IMR-90 (cell line): ENCODE measurements at places on chromosomes 1 and 21. TPM values are rescaled to one million over a fixed set of nuclear protein-coding genes. Genes with fewer than 3 reads are reported as not detected.
A peak's percentile ranks its signal among the peaks of the same experiment; 100 is the strongest.

Gene AQP10
- not detected in 2 replicates for polyA plus RNA-seq

Gene CCDC17
- 0.26 and 0.30 TPM in 2 replicates for polyA plus RNA-seq

Gene CELA2B
- polyA plus RNA-seq = not detected in 2 replicates

Gene LINGO4
- polyA plus RNA-seq = not detected in 2 replicates

Gene RBM11
- polyA plus RNA-seq = 0.10 and 0.46 TPM in 2 replicates

Gene CRYBG2
- polyA plus RNA-seq = not detected in 2 replicates

Gene TMEM59
- 226 and 239 TPM in 2 replicates for polyA plus RNA-seq

Gene PODN
- polyA plus RNA-seq = 5.4 and 6.2 TPM in 2 replicates

Gene VWA5B1
- polyA plus RNA-seq = not detected in 2 replicates

DNA sequence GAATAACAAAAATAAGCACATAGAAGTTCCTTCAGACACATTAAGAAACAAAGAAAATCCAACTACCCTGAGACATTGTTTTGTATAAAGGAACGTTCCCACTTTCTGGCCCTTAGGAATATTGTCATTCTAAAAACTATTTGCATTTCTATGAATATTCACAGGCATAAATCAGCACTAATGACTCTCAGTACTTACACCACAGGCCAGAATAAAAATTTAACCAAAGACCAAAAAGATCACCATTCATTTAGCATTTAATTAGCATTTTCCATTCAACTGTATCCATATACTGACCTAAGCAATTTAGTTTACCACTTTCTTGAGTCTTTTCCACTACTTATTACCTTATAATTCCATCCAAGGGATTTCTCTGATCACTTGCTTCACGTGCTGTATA is 75.4 kb downstream of the TTLL7 start:
- DNase-seq = no peak
- peaks cover 6% of the 10 kb centered on the region; the same call in 1 of the 2 replicates for H3K4me1 ChIP-seq
- H3K27ac ChIP-seq = no peak overlapping the region
- H3K4me3 ChIP-seq = no peak overlapping the region
- peaks cover 4% of the 10 kb centered on the region; the same call in 1 of the 2 replicates for H3K36me3 ChIP-seq
- no peaks in the 10 kb centered on the region for H3K27me3 ChIP-seq

DNA sequence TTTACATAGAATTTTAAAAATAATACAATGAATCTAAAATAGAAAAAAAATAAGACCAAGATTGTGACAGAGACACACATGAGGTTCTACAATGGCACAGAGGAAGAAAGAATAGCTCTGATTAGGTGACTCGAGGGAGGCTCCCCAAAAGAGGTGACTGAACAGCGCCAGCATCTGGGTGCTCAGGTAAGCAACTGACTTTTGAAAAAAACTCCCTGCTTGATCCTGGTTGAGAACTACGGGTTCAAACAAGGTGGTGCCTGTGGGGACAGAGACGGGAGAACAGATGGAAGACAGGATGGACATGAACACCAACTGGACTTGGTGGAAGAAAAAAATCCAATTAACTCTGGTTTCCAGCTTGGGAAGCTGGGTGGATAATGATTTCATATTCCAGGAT is 22.5 kb downstream of the BATF3 start:
- no peaks in the 10 kb centered on the region for H3K4me1 ChIP-seq
- H3K27me3 ChIP-seq = peaks cover 2% of the 10 kb centered on the region; the same call in 1 of the 2 replicates

GRCh38 chr1:11158291-11158690 is 30.9 kb upstream of the ANGPTL7 start:
- peaks cover 5% of the 10 kb centered on the region for H3K36me3 ChIP-seq
- H3K4me1 ChIP-seq = peaks cover 13% of the 10 kb centered on the region
- H3K27me3 ChIP-seq = no peaks in the 10 kb centered on the region
- H3K4me3 ChIP-seq = no peak overlapping the region

DNA sequence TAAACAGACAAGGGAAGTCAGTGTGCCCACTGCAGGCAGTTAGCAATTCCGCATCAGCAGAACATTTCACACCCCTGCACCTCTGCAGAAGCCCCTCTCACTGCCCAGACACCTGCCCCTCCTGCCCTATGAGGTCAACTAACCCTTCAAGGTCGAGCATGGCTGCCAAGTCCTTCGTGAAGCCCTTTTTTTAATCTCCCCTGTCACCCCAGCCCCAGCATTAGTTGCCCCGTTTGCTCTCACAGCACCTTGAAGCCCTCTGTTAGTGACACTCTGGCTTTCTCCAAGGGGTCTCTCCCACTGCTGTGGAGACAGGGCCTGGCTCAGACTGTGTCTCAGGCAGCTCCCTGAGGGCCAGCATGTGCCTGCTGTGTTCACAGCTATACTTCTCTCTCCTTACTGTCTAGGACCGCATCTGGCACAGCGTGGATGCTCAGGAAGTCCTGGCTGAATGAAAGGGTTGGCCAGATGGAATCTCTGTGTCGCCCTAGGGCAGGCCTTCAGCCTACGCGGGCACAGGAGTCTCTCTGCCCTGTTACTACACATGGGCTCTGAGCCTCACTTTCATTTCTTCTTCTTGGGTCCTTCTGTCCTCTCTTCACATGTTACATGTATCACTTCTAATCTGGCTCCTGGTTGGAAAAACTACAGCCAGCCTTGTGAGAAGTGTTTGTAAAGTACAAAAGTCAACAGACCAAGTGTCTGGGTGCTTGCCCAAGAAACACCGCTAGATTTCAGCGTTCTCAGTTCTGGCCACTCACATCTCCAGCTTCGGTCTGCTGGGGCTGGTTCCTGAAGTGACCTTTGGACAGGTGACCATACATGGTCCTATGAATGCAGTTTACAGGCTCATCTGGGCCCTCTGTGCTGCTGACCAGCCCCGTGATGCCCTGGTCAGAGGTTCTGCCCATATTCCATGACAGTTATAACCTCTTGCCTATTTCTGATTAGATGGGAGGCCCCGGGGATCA is 19.7 kb downstream of the SLC2A1 start:
- H3K27me3 ChIP-seq = no peaks in the 10 kb centered on the region
- H3K4me3 ChIP-seq = no peak overlapping the region
- H3K4me1 ChIP-seq = peaks cover 68% of the 10 kb centered on the region

DNA sequence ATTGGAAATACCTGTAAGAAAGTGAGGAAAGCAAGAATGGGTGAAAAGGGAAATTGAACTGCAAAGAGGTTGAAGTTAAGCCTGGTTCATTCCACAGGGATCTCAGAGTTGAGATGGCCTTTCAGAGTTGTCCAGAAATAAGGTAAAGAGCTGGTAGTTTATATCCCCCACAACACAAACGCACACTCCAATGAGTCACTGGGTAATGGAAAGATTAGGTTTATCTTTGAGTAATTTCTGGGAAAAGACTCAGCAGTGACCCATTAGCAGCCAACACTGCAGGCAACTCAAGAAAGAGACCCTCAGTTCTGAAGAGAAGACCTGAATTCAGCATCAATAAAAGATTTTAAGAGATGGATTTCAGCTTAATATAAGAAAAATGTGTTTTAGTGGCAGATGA is 485.5 kb downstream of the PTPRC start:
- DNase-seq = peak; percentile 73
- no peak overlapping the region for H3K4me3 ChIP-seq
- peaks cover 4% of the 10 kb centered on the region; the same call in 1 of the 2 replicates for H3K4me1 ChIP-seq
- H3K36me3 ChIP-seq = no peaks in the 10 kb centered on the region

GRCh38 chr1:34988147-34988546 is 3.0 kb upstream of the TMEM35B start:
- no peak overlapping the region for H3K4me3 ChIP-seq
- peaks cover 10% of the 10 kb centered on the region for H3K4me1 ChIP-seq
- no peak for DNase-seq
- H3K36me3 ChIP-seq = peaks cover 4% of the 10 kb centered on the region; the same call in 1 of the 2 replicates

DNA sequence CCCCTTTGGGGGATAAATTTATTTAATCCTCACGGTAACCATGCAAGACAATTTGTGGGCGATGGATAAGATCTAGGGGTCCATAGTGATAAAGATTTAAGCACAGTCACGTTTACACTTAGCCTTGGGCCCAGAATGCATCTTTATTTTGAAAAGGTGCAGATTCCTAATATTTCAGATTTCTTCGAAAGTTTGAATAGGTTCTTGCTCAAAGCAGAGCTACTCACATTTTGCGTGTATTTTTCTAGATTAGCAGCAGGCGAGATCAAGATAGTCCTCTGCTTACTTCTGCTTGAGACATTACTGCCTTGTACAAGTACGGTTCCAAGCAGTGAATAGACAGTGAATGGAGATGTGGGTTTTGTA is 647 bp downstream of the TSEN15 start:
- peak overlapping the region; percentile 59 for H3K4me3 ChIP-seq
- peaks cover 4% of the 10 kb centered on the region; the same call in 1 of the 2 replicates for H3K36me3 ChIP-seq
- H3K27ac ChIP-seq = peak overlapping the region; percentile 85; the same call in 1 of the 2 replicates
- H3K4me1 ChIP-seq = peaks cover 10% of the 10 kb centered on the region; the same call in 1 of the 2 replicates
- no peaks in the 10 kb centered on the region for H3K27me3 ChIP-seq

DNA sequence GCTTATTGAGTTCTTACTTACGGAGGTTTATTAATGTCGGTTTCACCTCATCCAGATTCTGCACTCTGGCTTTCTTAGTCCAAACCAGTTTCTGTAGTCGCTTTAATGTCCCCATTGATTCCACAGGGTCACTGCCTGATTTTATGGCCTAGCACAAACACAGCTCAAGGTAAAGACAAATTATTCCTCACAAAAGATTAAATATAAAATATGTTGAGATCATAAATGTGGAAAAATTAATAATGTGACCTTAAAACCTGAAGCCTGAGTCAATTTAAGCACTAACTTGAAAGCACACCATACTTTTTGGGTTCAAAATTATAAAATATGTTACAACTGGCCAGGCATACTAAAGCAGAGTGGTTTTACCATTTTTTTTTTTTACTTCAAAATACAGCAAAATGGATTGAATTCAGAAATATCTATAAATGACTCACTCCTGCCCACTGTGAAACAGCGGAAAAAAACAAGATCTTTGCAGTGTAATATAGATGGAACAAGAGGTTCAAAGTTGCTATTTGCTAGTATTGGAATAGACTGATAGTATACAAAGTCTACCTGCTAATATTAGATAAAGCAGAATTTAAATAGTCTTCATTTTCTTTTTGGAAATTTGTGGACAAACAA is 37.6 kb upstream of the SAMSN1 start:
- no peak overlapping the region for H3K27ac ChIP-seq
- no peaks in the 10 kb centered on the region for H3K36me3 ChIP-seq
- no peaks in the 10 kb centered on the region for H3K4me1 ChIP-seq
- no peaks in the 10 kb centered on the region for H3K27me3 ChIP-seq
- no peak overlapping the region for H3K4me3 ChIP-seq

- no peak overlapping the region for H3K4me3 ChIP-seq
- no peaks in the 10 kb centered on the region for H3K27me3 ChIP-seq
- DNase-seq = peak; percentile 82
- H3K36me3 ChIP-seq = no peaks in the 10 kb centered on the region
- H3K27ac ChIP-seq = no peak overlapping the region
- H3K4me1 ChIP-seq = peaks cover 2% of the 10 kb centered on the region; the same call in 1 of the 2 replicates
Measured at GRCh38 chr1:79845936-79846335, 839.4 kb upstream of the ADGRL4 start.

- peaks cover 6% of the 10 kb centered on the region for H3K4me1 ChIP-seq
- no peaks in the 10 kb centered on the region for H3K27me3 ChIP-seq
Measured at GRCh38 chr1:39098546-39099250, 72.5 kb downstream of the NDUFS5 start.

GRCh38 chr1:209743145-209743482 is 12.7 kb upstream of the TRAF3IP3 start:
- no peaks in the 10 kb centered on the region for H3K36me3 ChIP-seq
- peak overlapping the region; percentile 40; the same call in 1 of the 2 replicates for H3K27ac ChIP-seq
- DNase-seq = peak; percentile 80
- H3K4me1 ChIP-seq = peaks cover 5% of the 10 kb centered on the region; the same call in 1 of the 2 replicates
- no peaks in the 10 kb centered on the region for H3K27me3 ChIP-seq

DNA sequence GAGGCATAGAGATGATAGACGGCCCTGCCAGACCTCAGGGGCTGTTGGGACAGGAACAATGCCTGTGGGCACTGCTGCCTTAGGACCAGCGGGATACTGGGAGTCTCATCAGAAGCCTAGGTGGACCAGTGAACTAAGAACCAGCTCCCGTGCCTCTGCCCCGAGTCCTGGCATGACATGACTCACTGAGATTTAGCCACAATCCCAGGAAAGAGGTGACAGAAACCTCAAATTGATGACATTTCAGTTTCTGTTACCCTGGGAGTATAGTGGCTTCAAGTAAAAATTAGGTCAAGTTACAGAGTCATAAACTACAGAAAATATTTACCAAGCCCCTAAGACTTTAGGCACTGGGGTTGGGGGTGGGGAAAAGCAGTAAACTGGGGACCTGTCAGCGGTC is 74.6 kb upstream of the GADD45A start:
- H3K4me1 ChIP-seq = peaks cover 3% of the 10 kb centered on the region
- no peak overlapping the region for H3K4me3 ChIP-seq
- peaks cover 2% of the 10 kb centered on the region for H3K27me3 ChIP-seq
- H3K27ac ChIP-seq = no peak overlapping the region
- no peak for DNase-seq
- no peaks in the 10 kb centered on the region for H3K36me3 ChIP-seq

GRCh38 chr1:245512181-245512888 is 357.6 kb downstream of the KIF26B start:
- no peak overlapping the region for H3K4me3 ChIP-seq
- H3K27me3 ChIP-seq = no peaks in the 10 kb centered on the region
- no peak for DNase-seq
- no peaks in the 10 kb centered on the region for H3K36me3 ChIP-seq
- peaks cover 2% of the 10 kb centered on the region; the same call in 1 of the 2 replicates for H3K4me1 ChIP-seq

GRCh38 chr1:36456391-36456928 is 6.2 kb upstream of the OSCP1 start:
- H3K4me1 ChIP-seq = no peaks in the 10 kb centered on the region
- peaks cover 40% of the 10 kb centered on the region for H3K36me3 ChIP-seq
- no peaks in the 10 kb centered on the region for H3K27me3 ChIP-seq
- DNase-seq = no peak

GRCh38 chr1:6509919-6510291 is 18.4 kb upstream of the PLEKHG5 start:
- no peak for DNase-seq
- no peak overlapping the region for H3K27ac ChIP-seq
- no peaks in the 10 kb centered on the region for H3K4me1 ChIP-seq

- no peak overlapping the region for H3K4me3 ChIP-seq
- DNase-seq = no peak
Measured at GRCh38 chr21:31930001-31930400, 57.2 kb downstream of the HUNK start.

- no peak overlapping the region for H3K4me3 ChIP-seq
- H3K4me1 ChIP-seq = peaks cover 2% of the 10 kb centered on the region; the same call in 1 of the 2 replicates
- H3K27ac ChIP-seq = no peak overlapping the region
- H3K27me3 ChIP-seq = no peaks in the 10 kb centered on the region
Measured at GRCh38 chr1:119116725-119117124, 23.7 kb downstream of the WARS2 start.

GRCh38 chr1:177568622-177569021 is 397.9 kb downstream of the BRINP2 start:
- no peaks in the 10 kb centered on the region for H3K4me1 ChIP-seq
- H3K27me3 ChIP-seq = no peaks in the 10 kb centered on the region
- no peaks in the 10 kb centered on the region for H3K36me3 ChIP-seq
- no peak overlapping the region for H3K27ac ChIP-seq

DNA sequence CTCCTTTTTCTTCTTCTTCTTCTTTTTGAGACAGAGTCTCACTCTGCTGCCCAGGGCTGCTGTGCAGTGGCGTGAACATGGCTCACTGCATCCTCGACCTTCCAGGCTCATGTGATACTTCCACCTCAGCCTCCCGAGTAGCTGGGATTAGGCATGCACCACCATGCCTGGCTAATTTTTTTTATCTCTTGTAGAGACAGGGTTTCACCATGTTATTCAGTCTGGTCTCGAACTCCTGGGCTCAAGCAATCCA is 13.0 kb upstream of the PADI1 start:
- no peaks in the 10 kb centered on the region for H3K27me3 ChIP-seq
- DNase-seq = no peak
- H3K4me3 ChIP-seq = no peak overlapping the region
- H3K27ac ChIP-seq = no peak overlapping the region
- H3K36me3 ChIP-seq = no peaks in the 10 kb centered on the region
- H3K4me1 ChIP-seq = peaks cover 9% of the 10 kb centered on the region

GRCh38 chr1:23930861-23931490 is 17.8 kb upstream of the CNR2 start:
- H3K4me3 ChIP-seq = peak overlapping the region; percentile 18; the same call in 1 of the 2 replicates
- DNase-seq = peak; percentile 59
- no peaks in the 10 kb centered on the region for H3K36me3 ChIP-seq
- H3K27ac ChIP-seq = no peak overlapping the region
- H3K4me1 ChIP-seq = no peaks in the 10 kb centered on the region
